ENCODE measurements at places on chromosomes 1 and 21.

DNA sequence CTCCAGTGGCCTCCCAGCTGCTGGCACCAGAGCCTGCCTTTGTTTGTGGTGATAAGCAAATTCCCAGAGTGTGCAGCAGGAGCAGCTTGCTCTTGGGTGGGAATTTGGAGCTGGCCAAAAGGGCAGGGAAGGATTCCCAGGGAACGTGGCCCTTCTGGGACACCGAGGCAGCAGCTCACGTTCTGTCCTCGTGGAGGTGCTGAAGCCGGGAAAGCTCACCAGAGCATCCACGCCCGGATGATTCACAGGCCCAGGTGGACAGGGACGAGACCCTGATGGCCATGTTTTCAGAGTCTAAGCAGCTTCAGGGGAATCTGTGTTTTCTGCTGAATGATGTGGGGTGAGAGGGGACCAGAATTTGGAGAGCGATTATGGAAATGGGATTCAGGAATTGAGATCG is 19.1 kb upstream of the KLHDC7A start:
- DNase-seq: no peak

- peak; percentile 10 for DNase-seq
Observed at GRCh38 chr1:111030590-111030989, 66.9 kb upstream of the LRIF1 start.

GRCh38 chr1:182677397-182678098 is 6.8 kb downstream of the RGS8 start:
- DNase-seq: no peak

DNA sequence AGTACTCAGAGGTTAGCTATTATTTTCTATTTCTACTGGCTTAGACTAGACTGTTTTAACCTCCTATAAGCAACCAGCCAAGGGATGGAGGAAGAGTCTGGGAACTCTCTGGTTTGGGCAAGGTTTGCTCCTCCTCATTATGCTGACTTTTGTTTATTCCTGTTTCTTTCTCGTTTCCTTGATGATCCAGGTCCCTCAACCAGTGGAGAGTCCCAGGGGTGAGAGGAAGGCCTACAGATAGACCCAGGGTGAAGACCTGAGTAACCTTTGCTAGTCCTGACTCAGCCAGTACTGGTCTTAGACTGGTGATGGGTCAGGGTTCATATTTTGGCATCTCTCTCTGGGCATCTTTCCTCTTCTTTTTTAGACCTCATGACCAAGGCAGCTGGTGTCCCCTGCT is 5.4 kb downstream of the TUFT1 start:
- no peak for DNase-seq

DNA sequence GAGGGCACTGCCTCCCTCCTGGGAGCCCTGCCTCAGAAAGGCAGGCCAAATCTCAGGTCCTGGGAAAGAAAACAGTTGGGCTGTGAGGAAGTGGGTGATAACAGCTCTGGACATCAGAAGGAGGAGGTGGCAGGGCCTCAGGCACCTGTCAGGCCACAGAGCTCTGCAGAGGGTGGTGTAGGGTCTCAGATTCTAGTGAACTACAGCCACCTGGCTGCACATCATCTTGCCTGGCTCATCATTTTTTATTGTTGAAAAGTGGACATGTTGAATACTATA is 15.3 kb upstream of the ZNF678 start:
- DNase-seq: no peak

DNA sequence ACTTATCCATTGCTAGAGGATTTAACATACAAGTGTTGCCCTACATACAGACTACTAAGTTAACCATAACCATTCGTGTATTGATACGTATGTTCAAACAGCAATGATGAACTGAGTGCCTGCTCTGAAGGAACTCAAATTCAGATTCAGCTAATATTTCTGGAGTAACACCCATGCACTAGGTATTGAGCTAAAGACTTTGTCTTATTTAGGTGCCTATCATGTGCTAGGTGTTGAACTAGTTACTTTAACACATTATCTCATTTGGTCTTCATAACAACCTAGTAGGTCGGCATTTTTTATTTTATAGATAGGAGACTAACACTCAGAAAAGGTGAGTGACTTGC is 160.0 kb downstream of the LTN1 start:
- no peak for DNase-seq

DNA sequence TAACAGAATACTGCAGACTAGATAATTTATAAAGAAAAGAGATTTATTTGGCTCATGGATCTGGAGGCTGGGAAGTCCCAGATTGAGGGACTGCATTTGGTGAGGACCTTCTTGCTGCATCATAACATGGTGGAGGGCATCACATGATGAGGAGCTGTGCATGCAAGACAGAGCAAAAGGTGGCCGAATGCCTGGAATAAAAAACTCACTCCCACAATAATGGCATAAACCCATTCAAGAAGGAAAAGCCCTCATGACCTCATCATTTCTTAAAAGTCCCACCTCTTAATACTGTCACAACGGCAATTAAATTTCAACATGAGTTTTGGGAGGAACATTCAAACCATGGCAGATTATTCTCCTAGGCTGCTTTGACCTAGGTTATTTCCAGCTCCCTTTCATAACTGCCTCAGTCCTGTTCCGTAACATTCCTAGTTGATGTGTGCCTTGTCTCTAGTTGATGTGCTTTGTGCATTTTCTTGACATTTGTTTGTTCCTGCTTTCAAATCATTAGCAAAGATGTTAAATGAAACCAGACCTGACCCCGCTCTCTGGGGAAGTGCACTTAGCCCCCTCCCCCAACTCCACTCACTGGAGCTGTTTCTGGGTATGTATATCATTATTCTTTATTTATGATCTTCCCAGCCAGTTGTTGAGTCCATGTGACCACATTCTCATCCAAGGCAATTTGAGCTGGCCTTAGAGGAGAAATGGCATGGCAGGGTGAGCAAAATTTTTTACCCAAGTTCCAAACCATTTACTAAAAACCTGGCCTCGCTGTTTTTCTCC is 148.5 kb downstream of the GDAP2 start:
- DNase-seq: no peak

DNA sequence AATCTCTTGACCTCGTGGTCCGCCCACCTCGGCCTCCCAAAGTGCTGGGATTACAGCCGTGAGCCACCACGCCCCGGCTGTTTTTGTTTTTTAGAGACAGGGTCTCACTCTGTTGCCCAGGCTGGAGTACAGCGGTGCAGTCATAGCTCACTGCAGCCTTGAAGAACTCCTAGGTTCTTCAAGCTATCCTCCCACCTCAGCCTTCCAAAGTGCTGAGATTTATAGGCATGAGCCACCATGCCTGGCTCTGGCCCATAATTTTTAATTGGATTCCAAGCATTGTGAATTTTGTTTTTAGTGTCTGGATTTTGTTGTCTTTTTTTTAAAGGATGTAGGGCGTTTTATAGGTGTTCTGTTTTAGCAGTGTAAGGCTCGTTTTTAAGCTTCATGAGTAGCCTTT is 28.6 kb upstream of the TXLNA start:
- DNase-seq: no peak

DNA sequence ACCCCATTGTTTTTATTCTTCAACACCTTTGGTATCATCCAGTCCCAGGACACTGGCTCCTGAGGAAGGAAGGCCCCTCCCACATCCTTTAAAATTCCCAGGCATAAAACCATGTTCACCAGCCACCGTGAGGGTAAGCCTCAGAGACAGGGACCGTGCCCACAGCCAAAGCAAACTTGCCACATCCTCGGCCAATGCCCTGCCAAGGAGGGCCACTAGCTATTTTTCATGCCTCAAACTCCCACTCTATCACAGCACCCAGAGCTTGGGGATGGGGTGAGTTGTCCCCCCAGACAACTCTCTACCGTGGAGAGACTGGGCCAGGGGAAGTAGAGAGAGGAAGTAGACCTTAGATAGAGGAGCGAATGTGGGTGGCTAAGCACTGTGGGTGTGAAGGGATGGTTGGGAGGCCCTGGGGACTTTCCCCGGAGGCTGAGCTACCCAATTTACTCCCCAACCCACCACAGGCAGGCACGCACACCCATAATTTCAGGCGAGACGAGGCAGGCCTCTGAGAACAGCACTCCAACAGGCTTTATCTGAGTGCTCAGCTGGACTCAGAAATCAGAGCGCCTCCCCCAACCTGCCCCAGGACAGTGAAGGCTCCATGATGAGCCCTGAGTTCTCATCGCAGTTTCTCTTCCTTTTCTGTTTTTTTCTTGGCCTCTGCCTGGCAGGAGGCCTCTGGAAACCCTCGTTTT is 15.9 kb upstream of the BTG2 start:
- peak; percentile 71 for DNase-seq

DNA sequence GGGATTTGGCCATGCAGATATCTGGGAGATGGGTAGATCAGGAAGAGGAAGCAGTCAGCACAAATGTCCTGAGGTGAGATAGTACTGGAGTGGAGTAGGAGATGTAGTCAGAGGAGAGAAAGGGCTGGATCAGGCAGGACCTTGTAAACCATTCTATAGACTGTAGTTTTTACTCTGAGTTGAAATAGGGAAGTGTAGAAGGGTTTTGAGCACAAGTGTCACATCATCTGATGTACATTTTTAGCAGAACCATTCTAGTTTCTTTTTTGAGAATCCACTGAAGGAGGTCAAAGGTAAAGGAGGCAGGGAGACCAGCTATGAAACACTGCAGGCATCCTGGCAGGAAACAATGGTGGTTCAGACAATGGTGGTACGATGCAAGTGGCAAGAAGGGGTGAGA is 194.6 kb upstream of the RRP15 start:
- DNase-seq: no peak

GRCh38 chr21:28892199-28893111 is 100.2 kb downstream of the LTN1 start:
- DNase-seq: no peak

DNA sequence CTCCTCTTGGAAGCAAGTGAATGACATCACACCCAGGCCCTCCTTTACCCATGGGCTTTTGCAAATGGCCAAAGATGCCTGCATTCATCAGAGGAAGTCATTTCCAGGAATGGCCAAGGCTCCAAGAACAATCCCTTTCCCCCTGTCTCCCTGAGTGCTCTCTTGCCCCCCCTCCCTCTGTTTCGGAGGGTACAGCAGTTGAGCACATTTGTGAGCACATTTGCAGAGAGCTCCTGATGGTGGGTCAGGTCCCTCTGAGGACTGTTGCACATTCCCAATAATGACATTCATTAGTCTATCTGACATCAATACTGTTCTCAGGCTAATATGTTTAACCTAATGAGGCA is 113.4 kb downstream of the MATN1 start:
- no peak for DNase-seq

- DNase-seq: no peak
Observed at GRCh38 chr1:38476111-38476849, 383.3 kb downstream of the RRAGC start.

DNA sequence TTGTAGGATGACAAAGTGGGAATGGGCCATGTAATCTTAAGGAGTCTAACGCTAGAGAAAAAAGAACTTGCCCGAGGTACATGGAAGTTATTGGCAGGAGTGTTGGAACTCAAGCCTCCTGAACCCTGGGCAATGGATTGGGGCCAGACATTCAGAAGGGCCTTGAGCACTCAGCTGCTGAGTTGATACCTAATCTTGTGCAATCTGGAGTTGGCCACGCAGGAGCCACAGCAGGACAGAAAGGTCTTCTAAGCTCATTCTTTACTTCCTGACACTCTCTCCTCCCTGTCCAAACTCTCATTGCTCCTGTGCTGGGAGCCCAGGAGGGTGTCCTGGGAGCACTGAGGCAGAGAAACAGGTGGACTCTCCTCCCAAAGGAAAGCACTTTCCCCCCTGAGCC is 25.1 kb upstream of the CSF1 start:
- DNase-seq: no peak

DNA sequence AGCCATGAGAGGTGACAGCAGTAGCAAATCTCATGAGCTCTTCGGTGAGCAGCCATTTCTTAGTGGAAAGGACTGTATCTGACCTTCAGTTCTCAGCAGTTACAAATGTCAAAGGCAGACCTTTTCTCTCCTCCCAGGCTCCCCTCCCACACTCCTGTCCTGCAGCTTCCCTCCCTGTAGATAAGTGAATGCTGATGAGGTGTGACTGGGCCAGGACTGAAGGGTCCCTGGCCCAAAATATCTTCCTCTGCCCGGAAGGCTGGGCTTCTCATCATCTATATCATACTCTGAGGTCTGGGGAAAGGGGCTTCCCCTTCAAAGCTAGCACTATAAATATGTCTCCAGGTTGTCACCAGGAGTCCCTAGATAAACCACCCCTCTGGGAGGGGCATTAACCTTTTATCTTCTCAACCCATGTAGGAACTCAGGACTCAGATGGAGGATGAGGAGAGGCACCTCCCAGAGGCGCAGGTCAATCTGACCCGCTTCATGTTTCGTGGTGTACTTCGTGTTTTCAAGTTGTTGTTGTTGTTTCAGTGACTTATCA is 3.6 kb upstream of the ADAMTSL4 start:
- no peak for DNase-seq

DNA sequence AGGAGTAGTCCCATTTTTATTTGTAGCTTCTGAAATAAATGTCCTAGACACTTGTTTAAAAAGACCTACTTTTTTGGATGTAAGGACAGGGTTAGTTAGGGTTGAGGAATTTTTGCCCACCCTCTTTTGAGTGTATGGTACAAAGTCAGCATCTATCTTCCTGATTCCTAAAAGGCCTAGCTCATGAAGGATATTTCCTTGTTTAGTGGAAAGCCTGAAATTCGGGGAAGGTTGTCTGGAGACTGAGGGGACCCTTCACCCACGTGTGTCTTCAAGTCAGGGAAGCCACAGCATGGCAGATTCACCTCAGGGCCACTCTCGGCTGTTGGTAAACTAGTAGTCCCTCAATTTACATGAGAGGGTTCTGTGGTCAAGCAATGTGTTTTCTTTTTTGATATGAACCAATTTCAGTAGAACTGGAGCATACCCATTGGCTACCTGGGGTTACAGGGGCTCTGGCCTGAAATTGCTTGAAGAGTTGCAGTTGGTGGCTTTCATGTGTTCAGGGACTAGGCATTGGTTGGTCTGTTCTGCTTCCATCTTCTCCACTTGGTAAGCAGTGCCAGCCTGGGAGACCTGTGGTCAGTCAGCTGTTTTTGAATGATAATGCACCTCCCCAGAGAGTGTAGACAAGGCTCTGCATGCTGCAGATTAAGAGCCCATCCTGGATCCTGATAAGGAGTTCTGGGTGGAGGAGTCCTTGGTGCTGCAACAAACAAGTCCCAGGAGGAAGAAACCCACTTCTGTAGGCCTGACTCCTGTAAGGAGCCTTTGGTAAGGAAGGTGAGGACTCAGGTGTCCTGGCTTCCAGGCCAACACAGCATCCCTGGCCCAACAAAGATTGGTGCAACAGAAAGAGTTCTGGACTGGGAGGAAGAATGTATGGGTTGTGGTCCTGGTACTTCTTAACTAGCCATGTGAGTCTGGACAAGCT is 6.3 kb downstream of the BTG2 start:
- DNase-seq: no peak

- DNase-seq: no peak
Observed at GRCh38 chr1:59804301-59804700, 10.4 kb upstream of the HOOK1 start.

GRCh38 chr1:171796592-171796991 is 15.1 kb downstream of the METTL13 start:
- no peak for DNase-seq

GRCh38 chr1:178101266-178101630 is 7.3 kb downstream of the RASAL2 start:
- no peak for DNase-seq

- DNase-seq: no peak
Observed at GRCh38 chr1:11748294-11749202, 12.6 kb downstream of the AGTRAP start.
